ENCODE measurements at places on chromosomes 12 and 14. TPM values are rescaled to one million over a fixed set of nuclear protein-coding genes. Genes with fewer than 3 reads are reported as not detected.

- H3K27ac ChIP-seq, result no peak overlapping the region
- H3K36me3 ChIP-seq, result no peaks in the 10 kb centered on the region
- H3K4me3 ChIP-seq, result no peak overlapping the region
- H3K4me1 ChIP-seq, result no peaks in the 10 kb centered on the region
- no peaks in the 10 kb centered on the region for H3K27me3 ChIP-seq
- DNase-seq, result no peak
These were observed 205.8 kb upstream of the SLC38A2 start for GRCh38 chr12:46578190-46578982.

Gene GALNT8
- 0.67 TPM for total RNA-seq

- no peaks in the 10 kb centered on the region for H3K4me1 ChIP-seq
- H3K27me3 ChIP-seq, result no peaks in the 10 kb centered on the region
- no peak overlapping the region for H3K4me3 ChIP-seq
- no peak for DNase-seq
- H3K36me3 ChIP-seq, result no peaks in the 10 kb centered on the region
These were observed 12.2 kb upstream of the RHOJ start for GRCh38 chr14:63192085-63192484.

DNA sequence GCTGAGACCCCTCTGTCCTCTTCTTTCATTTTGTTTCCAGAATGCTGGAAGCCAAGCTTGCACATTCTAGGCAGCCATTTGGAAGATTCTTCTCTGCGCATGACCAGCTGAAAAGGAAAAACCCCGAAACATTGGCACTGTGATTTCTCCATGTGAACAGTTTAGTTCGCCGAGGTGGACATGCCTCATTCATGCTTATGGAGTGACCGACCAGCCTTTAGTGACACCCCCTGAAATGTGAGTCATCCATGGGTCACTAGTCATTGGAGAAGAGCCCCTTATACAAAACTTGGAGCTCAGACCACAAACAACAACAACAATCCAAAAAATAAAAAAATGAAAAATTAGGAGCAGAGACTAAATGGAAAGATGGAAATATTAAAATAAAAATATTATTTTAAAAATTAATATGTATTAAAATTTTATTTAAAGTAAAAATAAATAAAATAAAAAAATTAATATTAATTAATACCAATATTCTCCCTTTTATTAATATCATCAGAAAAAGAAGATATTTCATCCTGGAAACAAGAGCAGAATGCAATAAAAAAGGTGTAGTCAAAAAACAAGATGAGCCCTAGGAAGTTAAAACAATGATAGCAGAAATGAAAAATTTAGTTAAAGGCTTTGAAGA lies 9.5 kb upstream of the KRT7 start:
- H3K4me3 ChIP-seq, result no peak overlapping the region
- no peaks in the 10 kb centered on the region for H3K36me3 ChIP-seq
- H3K4me1 ChIP-seq, result no peaks in the 10 kb centered on the region
- no peak for DNase-seq
- no peaks in the 10 kb centered on the region for H3K27me3 ChIP-seq
- H3K27ac ChIP-seq, result no peak overlapping the region

- no peak overlapping the region for H3K4me3 ChIP-seq
- H3K4me1 ChIP-seq, result no peaks in the 10 kb centered on the region
- H3K27me3 ChIP-seq, result no peaks in the 10 kb centered on the region
- DNase-seq, result no peak
These were observed 221.2 kb downstream of the KCNH5 start for GRCh38 chr14:62824086-62824485.

Gene COL2A1
- total RNA-seq, result not detected

All from ovary (tissue), 10 donors.